Stimulated activated CD8-positive, alpha-beta memory T cell treated with anti-CD3 and anti-CD28 coated beads, Interleukin-7, amount 100 ng/mL, for 1 hour (primary cell): ENCODE measurements at places on chromosomes 7 and 10.

DNA sequence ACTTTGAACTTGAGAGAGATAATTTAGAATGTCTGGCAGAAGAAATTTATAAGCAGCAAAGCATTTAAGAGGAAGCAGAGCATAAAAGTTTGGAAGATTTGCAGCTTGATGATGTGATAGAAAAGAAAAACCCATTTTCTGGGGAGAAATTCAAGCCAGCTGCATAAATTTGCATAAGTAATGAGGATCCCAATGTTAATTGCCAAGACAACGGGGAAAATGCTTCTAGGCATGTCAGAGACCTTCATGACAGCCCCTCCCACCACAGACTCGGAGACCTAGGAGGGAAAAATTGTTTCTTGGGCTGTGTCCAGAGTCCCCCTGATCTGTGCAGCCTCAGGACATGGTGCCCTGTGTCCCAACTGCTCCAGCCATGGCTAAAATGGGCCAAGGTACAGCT, 263.6 kb upstream of the POT1 start:
- DNase-seq = no peak

GRCh38 chr10:94008526-94008925, 14.8 kb downstream of the PLCE1 start:
- no peak for DNase-seq

GRCh38 chr10:10911471-10911921, 106.2 kb upstream of the CELF2 start:
- DNase-seq = no peak

- DNase-seq = no peak
These were observed 21.4 kb downstream of the KDM7A start for GRCh38 chr7:140155428-140155827.

DNA sequence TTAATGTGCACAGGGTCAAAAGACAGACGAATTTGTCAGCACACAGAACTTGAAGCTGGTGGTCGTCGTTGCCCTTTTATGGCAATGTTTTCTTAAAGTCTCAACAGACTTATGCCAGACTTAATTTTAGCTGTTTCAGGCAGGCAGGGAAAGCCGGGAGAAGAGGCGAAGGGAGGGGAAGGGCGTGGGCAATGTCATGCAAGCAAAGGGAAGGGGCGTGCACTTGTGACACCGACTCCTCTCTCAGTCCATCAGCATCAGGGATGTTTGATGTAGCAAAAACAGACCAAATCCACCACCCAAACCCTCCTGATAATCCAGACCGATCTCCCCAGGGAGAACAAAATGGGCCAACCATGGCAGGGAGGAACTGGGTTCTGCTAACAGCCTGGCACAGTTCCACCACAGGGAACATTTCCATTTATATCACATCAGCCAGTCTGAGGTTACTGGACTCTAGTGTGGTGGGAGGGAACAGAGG, 118.1 kb upstream of the RHEB start:
- no peak for DNase-seq

- DNase-seq = no peak
These were observed 2.3 kb downstream of the FBXO24 start for GRCh38 chr7:100588438-100588837.

DNA sequence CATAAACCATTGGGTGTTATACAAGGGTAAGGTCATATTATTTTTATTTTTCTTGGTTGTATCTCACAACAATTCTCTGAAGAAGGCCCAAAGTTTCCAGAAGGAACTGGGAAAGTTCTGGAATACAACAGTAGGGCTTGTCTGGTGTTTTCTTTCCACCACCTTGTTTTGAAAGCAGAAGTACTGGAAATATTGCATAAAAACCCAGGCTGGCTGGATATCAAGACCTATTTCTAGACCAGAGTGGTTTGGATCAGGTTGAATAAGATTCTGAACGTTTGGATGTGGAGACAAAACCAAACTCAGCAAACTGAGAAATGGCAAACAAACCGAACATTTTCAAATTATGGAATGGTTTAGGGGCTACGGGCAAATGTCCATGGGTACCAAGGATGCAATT, 182.6 kb upstream of the FZD8 start:
- no peak for DNase-seq

GRCh38 chr7:124989911-124990310, 60.3 kb upstream of the POT1 start:
- DNase-seq = no peak

DNA sequence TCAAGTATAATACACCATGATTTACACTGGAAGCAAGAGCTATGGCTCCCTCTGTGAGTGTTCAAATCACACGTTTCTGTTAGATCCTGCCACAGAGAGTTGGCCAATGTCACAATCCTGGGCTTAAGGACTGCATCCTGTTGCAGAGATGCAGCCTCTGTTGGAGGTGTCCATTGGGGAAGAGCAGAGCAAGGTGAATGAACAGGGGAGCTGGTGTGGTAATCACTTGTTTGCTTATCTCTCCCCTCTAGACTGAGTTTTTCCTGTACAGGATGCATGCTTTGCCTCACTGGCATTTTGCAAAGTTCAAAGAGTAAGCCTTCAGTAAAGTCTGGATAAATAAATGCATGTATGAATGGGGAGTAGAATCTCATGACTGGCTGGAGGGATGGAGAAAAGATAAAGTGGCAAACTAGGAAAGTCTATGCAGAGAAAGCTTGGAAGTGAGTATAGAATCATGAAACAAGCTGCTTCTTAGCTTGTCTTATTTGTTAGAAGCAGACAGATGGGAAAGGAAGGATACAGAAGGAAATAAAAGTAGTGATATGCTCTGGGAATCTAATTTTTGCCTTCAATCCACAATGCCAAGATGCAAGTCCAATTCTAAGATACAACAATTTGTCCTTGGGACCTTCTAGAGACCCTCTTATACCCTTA, 605.9 kb downstream of the KCNMA1 start:
- DNase-seq = no peak

DNA sequence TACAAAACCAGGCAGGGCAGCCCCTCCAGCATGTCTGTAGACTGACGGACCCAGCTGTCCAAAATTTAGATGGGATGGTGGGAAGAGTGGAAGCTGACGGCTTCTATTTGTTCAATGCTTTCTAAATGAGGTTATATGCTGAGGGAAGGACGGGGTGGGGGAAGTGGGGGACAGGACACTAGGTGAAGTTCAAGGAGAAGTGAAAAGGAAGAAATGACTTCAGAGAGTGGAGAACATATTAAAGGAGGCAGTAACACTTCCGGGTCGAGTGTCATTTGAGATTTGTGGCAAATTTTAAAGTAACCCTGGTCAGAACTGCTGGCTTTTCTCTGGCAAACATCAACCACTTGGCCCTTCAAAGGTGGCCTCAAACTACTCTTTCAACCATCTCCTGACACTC, 9.4 kb downstream of the PIP4K2A start:
- DNase-seq = no peak

DNA sequence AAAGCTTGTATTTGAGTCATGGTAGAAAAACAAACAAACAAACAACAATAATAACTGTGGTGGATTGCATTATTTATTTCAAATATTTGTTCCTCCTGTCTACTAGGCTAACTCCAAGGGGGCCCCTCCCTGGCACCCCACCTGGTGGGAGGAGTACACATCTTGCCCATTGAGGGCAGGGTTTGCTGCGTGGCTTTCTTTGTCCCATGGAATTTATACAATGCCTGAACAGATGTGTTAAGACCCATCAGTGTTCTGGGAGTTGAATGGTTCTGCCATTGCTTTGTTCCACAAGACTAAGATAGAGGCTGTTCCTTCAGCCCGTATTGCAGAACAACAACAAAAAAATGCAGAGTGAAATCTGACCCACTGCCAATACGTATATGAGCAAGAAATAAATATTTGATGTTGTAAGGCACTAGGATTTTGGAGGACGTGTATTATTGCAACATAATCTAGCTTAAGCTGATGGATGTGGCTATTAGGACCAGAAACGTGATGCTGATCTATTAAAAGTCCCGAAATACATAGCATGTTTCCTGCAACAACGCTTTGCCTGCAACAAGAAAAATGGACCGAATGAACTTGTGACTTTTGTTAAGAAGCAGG, 119.1 kb upstream of the JCAD start:
- no peak for DNase-seq

DNA sequence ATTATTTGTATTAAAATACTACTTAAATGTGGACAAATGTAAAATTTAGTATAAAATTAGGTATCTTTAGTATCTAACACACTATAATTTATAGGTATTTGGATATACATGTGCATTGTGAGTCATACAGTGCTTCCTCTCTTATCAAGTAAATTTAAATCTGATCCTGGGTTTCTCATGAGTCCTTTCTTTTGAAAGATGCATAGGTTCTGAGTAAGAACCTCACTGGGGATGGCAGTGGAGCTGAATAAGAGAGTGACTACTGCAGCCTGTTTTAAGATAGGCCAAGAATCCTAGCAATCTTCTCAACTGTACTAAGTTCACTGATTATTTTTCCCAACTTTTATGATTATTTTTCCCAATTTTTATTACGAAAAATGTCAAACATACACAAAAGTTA, 16.2 kb downstream of the CEP55 start:
- DNase-seq = no peak
